ENCODE measurements at places on chromosomes 2 and 18.
A peak's percentile ranks its signal among the peaks of the same experiment; 100 is the strongest.

- peak; percentile 46 for DNase-seq
These were observed 1116.9 kb upstream of the CNTNAP5 start for GRCh38 chr2:122908159-122908558.

DNA sequence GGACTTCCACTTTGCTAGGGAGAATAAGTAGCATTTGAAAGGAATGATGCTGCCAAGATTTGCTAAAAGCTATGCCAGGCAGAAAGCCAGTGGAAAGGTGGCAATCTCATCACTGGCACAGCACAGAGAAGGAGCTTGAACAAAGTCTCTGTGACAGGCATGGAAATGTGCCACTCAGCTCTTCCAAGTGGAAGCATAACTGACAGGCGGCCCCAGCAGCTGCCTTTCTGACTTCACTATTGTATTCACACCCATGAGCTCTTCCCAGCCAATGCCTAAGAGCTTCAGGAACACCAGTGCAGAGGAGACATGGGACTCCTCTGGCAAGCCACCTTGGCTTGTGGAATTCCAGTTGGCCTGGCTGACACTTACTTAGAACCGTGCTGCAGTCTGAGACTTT lies 134.6 kb upstream of the REG3G start:
- peak; percentile 34 for DNase-seq

DNA sequence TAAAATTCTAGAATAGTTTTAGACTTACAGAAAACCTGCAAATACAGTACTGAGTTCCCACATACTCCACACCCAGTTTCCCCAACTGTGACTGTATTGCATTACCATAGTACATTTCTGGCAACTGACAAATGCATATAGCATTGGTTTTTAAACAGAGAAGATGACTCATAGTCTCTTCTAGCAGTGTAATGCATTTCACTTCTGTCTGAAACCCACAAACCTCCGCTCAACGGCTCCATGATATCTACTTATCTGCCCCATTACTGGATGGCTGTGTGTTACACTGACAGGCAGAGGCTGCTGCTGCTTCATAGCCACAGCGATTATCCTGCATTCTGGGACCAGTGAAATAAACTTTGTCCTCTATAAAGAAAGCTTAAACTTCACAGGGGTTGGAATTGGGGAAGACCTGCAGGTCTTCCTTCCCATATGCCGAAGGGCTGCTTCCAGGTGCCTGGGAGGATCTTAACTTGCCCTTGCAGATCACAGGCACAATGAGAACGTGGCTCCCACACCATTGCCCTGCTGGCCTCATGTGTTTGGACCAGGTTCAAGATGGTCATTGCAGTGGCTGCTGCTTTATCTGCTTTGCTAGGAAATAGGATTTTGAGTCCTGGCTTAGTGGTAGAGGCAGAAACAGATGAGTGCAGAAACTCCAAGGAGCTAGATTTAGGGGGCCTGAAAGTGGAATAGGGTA lies 742.6 kb upstream of the HS6ST1 start:
- DNase-seq, result no peak

DNA sequence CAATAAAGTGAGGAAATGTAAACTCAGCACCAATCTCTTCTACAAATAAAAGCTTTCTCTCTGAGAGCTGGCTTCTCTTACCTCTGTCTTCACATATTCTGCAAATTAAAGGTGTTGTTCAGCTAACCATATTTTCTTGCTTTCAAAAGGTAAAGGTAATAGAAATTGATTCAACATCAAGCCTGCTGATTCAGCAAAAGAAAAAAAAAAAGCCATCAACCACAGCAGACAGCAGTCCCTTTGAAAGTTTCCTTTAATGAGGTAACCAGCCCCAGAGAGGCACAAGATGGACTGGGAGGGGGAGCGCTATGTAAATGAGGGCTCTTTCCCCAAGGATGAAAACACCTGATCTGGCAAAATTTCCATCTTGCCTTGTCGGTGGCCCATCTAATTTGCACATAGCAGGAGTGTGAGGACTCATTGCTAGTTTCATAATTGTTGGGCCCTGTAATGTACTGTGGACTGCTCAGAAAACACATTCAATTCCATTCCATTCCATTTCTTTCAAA lies 154.9 kb upstream of the SOX11 start:
- DNase-seq, result no peak

- no peak for DNase-seq
These were observed 139.8 kb downstream of the GLI2 start for GRCh38 chr2:120875431-120875830.

- no peak for DNase-seq
These were observed 155.5 kb downstream of the CD8B2 start for GRCh38 chr2:106642679-106643078.
